Nucleus accumbens (tissue), 56 donors: ENCODE measurements at places on chromosomes 13 and 19.

GRCh38 chr13:43785650-43786471, 911 bp downstream of the ENOX1 start:
- peak; percentile 78 for DNase-seq

GRCh38 chr13:25214491-25215252, 42.6 kb upstream of the AMER2 start:
- DNase-seq, result no peak

DNA sequence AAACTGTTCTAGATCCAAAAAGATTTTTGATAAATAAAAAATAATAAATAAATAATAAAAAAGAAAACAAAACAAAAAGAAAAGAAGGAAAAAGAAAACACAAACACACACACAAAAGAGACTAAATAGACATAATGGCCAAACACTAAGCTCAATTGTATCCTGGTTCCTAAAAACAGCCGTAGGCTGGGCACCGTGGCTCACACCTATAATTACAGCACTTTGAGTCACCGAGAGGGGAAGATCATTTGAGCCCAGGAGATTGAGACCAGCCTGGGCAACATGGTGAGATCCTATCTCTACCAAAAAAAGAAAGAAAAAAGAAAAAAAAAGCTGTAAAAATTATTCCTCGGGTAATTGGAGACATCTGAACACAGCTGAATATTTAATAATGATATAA, 8.9 kb downstream of the ETHE1 start:
- DNase-seq, result no peak

DNA sequence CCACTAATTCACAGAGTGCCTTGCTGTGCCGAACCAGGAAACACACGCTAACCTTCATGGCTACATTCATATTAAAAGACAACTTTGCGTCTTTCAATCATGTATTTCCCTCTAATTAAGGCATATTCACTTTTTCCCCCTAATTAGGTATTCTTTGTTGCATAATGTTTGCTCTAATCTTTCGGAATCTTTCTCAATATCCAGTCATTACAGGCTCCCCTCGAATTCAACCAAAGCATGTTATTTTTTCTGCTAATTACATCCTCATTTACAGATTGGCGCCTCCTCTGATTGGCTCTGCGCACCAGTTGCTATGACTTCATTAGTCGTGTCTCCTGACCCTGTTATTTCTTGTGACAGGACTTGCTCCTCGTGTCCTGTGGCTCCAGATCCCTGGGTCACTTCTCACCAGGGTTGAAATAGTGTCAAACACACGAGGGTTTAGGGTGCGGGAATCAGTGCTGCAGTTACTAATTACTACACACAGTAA, 226.7 kb upstream of the TSHZ3 start:
- DNase-seq, result no peak

- DNase-seq, result no peak
Observed at GRCh38 chr13:81021284-81021840, 680.4 kb upstream of the SPRY2 start.

DNA sequence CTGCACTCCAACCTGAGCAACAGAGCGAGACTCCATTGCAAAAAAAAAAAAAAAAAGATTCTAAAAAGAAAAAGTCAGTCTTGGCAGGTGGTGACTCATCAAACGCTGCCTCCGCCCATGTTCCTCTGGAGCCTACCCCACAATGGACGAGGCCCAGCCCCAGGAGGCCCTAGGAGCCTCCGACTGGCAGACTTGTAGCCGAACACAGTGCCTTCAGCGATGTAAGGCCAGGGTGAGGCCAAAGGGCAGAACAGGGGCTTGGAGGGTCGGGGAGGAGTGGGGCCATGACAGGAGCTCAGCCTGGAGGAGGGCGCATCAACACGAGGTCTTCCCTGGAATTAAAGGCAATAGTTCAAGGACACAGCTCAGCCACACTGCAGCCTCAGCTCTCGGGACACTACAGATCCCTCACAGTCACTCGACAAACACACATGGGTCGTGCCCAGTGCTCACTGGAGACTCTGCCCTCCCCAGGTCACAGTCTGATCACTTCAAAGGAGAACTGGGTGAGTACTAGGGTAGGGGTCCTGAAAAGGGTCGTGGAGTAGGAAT, 5.1 kb downstream of the USE1 start:
- no peak for DNase-seq

DNA sequence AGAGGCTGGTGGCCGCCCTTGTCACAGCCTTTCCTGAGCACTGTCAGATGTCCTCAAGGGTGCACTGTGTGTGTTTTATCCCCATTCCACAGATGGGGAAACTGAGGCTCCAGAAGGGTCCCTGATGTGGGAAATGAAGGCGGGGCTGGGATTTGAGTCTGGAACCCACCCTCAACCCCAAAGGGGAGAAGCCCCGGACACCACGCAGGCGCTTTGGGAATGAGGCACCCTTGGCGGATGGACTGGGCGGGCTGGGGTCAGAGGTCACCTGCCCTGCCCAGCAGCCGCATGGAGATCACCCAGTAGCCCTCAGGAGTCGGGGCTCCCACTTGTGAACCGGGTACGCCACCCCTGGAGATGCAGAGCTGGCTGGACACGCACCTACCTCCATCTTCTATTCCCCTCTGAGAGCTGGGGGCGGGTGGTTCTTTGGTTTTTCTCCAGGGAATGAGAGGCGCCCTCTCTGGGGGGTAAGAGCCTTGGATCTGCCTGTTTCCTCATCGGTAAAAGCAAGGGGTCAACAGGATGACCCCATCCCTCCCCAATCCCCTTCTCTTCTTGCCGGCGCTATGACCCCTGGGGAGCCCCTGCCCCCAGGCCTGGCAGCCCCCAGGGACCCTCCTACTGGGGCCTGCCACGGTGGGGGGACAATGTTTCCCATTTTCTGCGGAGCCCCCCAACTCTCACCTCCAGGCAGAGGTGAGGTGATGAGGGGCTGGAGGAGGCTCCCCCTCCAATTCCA, 8.3 kb upstream of the ONECUT3 start:
- DNase-seq, result no peak

GRCh38 chr13:44400736-44401135, 27.1 kb downstream of the SERP2 start:
- DNase-seq, result no peak

- no peak for DNase-seq
Observed at GRCh38 chr19:54041969-54042606, 21.6 kb downstream of the VSTM1 start.

DNA sequence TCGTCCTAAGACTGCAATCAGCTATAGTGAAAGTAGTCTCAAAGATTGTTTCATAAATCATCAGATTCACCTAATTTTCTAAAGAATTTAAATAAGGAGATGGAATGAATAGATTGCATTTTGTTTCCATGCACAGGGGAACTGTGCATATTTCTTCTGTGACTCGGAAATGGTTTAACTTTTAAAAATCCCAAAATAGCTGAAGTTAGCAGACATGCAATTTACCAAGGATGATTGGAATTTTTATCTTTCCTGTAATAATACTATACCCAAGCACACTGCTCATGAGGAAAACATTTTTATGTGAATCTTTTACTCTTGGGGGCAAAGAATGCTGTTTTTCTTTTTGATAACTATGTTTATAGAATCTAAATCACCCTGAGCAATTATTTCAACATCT, 15.0 kb upstream of the LMO7 start:
- no peak for DNase-seq

GRCh38 chr19:17209126-17210036, 5.8 kb upstream of the USE1 start:
- no peak for DNase-seq

DNA sequence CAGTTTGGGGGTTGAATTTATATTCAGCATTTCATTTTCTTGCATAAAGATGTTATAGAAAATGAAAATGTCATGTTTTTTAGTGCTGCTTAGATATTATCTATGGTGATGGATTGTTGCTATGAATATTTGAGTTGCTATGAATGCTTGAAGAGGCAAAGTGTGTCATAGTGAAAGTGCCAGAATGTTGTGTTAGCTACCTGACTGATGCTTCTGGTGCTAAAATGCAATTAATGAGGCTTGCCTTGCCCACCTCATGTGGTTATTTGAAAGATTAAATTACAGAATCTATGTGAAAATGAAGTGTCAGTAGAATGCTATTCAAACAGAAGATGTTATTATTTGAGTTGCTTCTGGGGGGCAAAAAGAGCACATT, 62.7 kb upstream of the MYCBP2 start:
- no peak for DNase-seq

DNA sequence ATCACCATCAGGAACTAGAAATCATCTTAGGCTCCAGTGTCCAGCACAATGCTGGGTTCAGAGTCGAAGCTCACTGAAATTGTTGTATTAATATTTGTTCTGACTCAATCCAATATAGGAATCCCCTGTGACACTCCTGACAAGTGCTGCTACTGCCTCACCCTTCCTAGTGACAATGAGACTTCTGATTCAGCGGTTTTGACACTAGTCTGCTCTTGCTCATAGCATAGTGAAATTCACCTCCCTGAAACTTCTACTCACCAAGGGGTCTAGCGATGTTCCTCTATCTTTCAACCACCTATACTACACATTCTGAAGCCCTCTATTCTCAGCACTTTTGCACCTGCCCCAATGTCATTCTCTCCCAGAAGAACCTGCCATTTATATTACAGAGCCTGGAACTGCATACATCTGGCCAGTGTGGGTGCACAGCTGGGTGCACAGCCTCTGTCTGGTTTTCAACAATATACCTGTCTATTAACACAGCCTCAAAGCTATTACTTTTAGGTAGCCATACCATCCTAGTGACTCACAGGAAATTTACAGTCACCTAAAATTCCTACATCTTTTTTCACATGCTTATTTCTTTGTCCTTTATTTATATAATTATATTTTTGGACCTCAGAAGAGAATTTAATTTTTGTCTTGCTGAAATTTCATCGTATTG, 88.3 kb downstream of the DOCK9 start:
- no peak for DNase-seq

DNA sequence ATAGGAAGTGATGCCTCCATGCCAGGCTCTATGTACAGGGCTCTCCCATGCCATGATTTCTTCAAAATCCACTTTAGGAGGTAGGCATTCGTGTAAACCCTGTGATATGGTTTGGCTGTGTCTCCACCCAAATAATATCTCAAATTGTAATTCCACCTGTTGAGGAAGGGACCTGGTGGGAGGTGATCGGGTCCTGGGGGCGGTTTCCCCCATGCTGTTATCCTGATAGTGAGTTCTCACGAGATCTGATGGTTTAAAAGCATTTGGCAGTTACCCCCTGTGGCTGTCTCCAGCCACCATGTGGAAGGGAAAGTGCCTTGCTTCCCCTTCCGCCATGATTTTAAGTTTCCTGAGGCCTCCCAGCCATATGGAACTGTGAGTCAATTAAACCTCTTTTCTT, 8.1 kb downstream of the SARS2 start:
- no peak for DNase-seq

- DNase-seq, result no peak
Observed at GRCh38 chr13:28574617-28575142, 79.8 kb upstream of the FLT1 start.

DNA sequence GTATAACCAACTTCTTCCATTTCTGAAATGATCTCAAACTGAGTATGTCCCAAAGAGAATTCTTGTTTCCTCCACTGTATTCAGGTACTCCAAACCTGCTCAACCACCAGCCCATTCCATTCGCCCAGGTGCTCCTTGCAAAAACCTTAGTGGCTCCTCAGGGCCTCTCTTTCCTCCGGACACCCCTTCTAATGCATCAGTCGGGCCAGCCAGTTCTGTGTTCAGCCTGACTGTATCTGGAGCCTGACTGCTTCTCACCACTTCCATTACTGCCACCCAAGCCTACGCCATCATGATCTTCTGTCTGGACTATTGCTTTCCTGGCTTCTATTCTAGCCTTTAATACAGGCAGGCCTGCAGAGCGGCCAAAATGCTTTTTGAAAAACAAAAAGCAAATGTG, 1.5 kb downstream of the PHF11 start:
- no peak for DNase-seq

DNA sequence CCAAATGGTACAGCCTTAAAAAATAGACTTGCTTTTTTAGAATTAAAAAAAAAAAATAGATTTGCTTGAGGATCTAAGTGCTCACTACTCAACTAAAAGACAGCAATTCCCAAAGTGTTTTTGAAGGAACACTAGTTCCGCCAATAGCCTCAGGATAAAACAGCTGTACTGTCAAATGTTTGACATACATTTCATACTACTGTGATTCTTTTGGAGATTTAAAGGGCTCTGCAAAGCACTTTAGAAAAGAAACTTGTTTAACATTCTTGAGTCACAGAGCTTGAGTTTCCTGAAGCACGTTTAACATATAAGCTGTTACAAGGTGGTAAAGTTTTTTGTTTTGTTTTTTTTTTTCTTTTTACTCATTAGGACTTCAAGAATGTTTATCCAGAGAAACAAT, 23.1 kb upstream of the KLF5 start:
- DNase-seq, result no peak

- no peak for DNase-seq
Observed at GRCh38 chr13:111267205-111267604, 53.2 kb upstream of the TEX29 start.

DNA sequence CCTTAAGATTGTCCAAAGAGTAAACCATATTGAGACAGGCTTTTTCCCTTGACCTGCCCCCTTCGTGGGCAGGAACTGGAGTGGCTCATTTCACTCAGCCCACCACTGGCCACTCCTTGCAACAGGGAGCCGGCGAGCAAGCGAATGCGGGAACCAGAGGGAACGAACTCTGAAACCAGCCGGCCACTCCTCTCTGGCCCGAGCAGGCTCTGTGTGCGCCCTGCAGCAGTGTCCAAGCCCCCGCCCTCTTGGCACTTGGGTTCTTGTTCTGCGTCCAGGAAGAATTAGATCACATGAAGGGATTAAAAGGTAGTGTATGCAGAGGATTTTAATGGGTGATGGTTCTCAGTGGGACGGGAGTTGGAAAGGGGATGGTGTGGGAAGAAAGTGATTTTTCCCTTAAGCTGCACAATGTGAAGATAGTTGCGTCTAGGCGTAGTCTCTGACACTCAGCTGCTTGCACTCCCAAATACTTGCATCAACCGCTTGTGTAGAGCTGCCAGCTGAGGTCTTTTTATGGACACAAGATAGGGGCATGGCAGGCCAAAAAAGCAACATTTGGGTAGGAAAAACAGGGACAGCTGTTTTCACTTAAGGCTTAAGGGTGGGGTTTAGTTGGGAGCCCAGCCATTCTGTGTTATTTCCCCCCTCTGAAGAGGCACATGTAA, 1209.7 kb upstream of the PCDH20 start:
- no peak for DNase-seq

GRCh38 chr13:35954207-35954560, 177.0 kb downstream of the DCLK1 start:
- DNase-seq, result no peak

- no peak for DNase-seq
Observed at GRCh38 chr19:38839816-38840582, 8.4 kb upstream of the ECH1 start.
